Testis (tissue), 5 donors: ENCODE measurements at places on chromosomes 11 and 22. TPM values are rescaled to one million over a fixed set of nuclear protein-coding genes. Genes with fewer than 3 reads are reported as not detected.

DNA sequence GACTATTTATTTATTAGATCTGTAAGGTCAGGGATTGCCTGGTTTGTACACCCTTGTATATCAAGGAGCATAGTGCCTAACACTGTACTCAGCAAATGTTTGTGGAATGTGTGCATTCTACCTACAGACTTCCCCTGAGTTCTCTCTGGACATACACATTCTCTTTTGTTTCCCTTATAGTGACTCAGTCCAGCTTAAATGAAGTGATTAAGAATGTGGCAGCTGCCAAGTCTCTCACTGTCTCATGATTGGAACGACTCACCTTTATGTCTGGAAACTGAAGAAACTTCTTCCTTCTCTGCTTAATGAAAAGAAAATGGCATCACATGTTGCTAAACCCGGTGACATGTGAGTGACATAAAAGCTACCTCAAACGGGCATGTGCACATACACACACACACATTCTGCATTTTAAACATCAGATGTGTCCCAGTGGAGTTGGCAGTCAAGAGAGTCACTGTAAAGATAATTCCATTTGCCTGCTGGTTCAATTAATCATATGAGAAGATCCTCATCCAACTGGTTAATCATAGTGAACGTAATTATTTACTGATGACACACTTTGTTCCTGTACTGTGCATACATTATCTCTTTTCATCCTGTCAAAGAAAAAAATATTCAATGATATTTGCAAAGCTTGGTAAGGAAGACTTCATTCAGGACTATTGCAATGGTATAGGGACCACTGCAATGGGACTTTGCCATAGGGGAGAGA lies 42.8 kb downstream of the GLYAT start:
- H3K4me3 ChIP-seq: no peak overlapping the region
- no peak for DNase-seq
- no peaks in the 10 kb centered on the region for H3K27me3 ChIP-seq
- no peak overlapping the region for H3K27ac ChIP-seq
- no peaks in the 10 kb centered on the region for H3K36me3 ChIP-seq

DNA sequence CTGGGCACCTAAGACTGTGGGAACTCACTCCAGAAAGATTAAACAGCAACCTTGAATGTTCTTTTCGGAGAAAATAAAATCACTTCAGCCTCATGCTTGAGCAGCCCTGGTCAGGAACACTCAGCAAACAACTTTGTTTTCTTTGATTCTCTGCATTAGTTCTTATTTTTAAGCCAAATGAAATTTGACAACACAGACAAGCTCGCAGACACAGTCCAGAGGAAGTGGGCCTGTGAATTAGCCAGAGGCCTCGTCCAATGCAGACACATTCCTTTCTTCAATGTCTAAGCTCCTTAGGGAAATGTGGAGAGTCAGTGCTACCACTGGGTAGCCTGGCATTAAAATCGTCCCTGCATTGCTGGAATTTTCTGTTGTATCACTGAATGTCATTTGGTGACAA lies 62.9 kb upstream of the CSNK2A3 start:
- H3K27me3 ChIP-seq: no peaks in the 10 kb centered on the region
- H3K36me3 ChIP-seq: no peaks in the 10 kb centered on the region
- DNase-seq: no peak
- peaks cover 26% of the 10 kb centered on the region for H3K4me1 ChIP-seq
- no peak overlapping the region for H3K4me3 ChIP-seq

GLB1L2 gene
- 29.1 TPM for total RNA-seq

OR5A1 gene
- total RNA-seq: 0.24 TPM
